Hematopoietic multipotent progenitor cell (in vitro differentiated cells): ENCODE measurements at places on chromosomes 6 and 20. TPM values are rescaled to one million over a fixed set of nuclear protein-coding genes. Genes with fewer than 3 reads are reported as not detected.

The TEAD3 gene
- 0.54 TPM for total RNA-seq

The TFAP2B gene
- total RNA-seq: under 0.01 TPM

The SNPH gene
- 1.3 TPM for total RNA-seq

The PNPLA1 gene
- total RNA-seq: 0.27 TPM

The TMC2 gene
- total RNA-seq: not detected

The TBXT gene
- not detected for total RNA-seq

The PLCB1 gene
- total RNA-seq: 20.7 TPM

The GHRH gene
- total RNA-seq: not detected

The DEFB124 gene
- total RNA-seq: not detected

The CYB5R4 gene
- 5.9 TPM for total RNA-seq

The TSPO2 gene
- total RNA-seq: not detected

The PRDM13 gene
- total RNA-seq: not detected

The FAM8A1 gene
- 12.9 TPM for total RNA-seq

The BTNL2 gene
- not detected for total RNA-seq

The SLC22A7 gene
- not detected for total RNA-seq

The TDP2 gene
- 11.8 TPM for total RNA-seq

The MLN gene
- not detected for total RNA-seq

The MAP7 gene
- 30.4 TPM for total RNA-seq

The NNAT gene
- total RNA-seq: 2.2 TPM

The ANGPT4 gene
- total RNA-seq: not detected
